ENCODE measurements at places on chromosomes 2 and 18.

GRCh38 chr2:209977386-209978239, 24.8 kb upstream of the RPE start:
- no peak for DNase-seq

DNA sequence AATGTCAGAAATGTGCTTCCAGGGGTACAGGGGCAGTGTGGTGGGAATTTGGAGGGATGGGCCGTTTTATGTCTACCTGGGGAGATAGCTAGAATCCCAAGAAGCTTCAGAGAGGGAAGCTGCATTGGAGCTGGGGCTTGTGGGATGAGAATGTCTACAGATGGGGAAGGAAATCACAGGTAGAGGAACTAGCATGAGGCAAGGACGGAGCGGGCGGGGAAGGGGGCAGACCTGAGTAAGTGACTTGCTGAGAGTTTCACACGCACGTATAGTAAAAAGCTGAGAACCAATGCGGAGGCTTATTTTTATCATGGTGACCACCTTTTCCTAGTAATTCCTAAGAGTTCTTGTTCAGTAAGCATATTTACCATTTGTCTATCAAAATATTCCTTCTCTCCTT, 6.3 kb downstream of the C2orf80 start:
- no peak for DNase-seq

DNA sequence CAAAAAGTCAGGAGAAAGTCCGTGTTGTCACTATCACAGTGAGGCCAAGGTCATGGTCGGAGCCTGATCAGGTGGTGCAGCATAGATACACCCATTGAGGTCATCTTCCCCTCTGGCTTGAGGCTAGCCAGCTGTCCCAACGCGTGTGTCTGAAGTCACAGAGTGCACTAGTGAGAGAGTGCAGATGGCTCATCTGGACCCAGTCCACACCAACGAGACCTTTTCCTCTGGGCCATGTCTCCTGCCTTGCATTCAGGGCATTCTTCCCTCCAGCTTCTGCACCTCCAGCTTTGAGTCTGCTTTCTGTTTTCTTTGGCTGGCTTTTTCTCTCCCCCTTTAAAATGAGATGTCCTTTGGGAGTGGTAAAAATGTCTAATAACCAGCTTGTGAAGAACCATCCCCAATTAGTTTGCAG, 146.9 kb downstream of the TDRD15 start:
- DNase-seq = no peak

GRCh38 chr2:133937669-133938068, 316.2 kb upstream of the MGAT5 start:
- no peak for DNase-seq

- no peak for DNase-seq
Measured at GRCh38 chr18:63271148-63271547, 48.4 kb downstream of the BCL2 start.

GRCh38 chr2:128405981-128406613, 87.4 kb upstream of the HS6ST1 start:
- DNase-seq = no peak

DNA sequence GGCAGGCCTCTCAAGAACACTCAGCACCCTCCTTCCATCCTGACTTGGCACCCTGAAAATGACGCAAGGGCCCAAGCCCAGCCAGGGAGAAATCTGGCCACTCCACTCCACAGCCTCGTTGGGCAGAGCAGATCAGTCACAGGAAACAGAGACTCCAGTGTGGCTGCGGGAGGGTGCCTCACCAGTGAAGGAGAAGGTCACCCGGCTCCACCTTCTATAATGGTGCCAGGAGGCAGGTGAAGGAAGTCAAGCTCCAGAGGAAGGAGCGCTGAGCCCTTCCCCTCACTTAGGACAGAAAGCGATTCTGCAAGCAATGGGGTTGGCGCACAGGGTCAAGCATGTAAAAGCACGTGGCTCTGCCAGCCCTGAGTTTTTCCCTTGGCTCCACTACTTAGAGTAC, 35.3 kb downstream of the CRACDL start:
- DNase-seq = no peak

DNA sequence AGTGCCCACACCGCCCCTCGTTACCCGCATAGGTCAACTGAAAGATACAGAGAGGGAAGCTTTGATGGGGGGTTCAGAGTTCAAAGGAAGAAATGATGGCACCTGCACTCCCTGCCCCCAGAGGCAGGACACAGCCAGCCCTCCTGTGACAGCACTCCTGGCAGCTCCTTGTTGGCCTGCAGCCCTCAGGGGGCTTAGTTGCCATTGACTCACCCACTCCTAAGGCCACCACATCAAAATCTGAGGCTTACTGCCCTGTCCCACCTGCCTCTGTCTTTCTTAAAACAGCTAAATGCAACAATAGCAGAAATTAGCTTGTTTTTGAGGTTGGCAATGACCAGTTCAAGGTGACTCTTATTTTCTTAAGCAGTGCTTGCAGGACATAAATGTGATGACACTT, 31.6 kb upstream of the SLC35F6 start:
- DNase-seq = no peak

GRCh38 chr2:1662606-1663180, 81.6 kb downstream of the PXDN start:
- DNase-seq = no peak

DNA sequence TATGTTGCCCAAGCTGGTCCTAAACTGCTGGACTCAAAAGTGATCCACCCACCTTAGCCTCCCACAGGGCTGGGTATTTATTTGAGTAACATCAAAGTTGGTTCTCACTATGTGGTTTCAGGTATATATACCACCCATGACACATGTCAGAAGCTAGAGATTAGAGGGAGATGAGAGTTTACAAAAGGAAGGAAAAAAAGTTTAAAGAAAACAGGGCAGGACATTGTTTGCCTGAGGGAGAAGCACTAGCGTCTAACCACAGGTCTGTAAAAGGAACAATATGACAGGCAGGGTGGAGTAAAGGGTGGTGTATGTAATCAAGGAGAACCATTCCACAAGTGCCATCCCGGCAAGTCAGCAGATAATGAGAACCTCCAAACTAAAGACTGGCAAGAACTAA, 8.5 kb downstream of the CEP76 start:
- DNase-seq = no peak

DNA sequence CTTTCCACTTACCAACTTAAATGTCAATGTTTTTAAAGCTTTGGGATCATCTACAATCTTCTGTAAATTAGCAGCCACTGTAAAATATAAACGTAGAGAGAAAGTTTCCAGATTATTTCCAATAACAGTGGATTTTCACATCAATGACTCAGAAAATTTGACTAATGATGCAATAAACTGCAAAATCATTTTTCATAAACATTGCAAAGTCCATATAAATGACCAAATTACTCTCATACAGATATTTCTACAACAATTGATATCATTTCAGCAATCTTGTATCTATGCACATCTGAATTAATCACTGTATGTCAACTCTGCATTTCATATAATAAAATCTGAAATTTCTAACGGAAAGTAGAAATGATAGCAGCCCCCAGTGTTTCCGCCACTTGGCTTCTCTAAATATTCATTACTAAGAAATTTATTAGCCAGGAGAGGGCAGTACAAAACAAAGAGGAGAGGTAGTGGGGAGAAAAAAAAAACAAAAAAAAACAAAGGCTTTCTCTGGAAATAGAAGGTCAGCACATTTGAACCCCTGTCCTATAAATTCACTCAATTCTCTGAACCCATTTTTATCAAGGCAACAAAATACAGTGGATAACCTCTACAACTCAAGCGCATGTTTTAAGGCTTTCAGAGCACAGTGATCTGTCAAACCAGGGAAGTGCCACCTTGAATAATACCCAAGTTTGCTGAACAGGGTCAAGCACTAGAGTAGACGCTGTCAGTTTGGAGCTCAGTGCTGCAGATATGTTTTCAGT, 282.6 kb downstream of the STK39 start:
- DNase-seq = no peak

- no peak for DNase-seq
Measured at GRCh38 chr2:76197842-76198448, 487.2 kb upstream of the GCFC2 start.

DNA sequence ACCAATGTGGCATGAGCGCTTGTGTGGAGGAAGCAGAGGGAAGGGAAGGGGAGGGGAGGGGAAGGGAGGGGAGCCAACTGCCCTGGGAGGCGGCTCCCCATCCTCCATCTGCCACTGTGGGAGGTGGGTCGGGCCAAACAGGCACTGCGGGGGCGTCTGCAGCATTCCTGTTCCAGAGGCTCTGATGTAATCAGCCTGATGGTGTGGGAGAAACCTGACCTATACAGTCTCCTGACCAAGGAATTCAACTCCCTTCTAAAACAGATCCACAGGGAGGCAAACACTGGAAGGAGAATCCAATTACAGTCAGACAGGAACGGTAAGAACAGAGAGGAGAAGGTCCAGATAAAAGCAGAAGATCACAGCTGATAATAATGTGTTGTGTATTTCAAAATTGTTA, 88.8 kb downstream of the CD8B2 start:
- DNase-seq = no peak

- DNase-seq = no peak
Measured at GRCh38 chr2:239195992-239196391, 204.8 kb downstream of the HDAC4 start.

DNA sequence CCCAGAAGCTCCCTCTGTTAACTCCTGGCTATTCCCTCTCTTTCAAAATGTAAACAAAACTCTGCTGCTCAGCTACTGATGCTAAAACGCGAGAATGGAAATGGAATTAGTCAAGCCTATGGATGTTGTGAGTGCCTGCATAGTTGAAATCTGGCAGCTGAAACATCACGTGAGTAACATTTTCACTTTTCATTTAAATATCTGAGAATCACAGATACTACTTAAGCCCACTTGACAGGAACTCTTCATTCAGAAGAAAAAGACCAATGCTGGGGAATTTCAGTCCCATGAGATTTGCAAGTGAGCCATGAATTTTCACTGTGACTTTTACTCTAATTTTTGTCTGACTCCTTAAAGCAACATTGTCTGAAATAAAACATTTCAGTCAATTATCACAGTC, 215.3 kb upstream of the SESTD1 start:
- no peak for DNase-seq

GRCh38 chr2:85954590-85955458, 66.0 kb upstream of the ST3GAL5 start:
- no peak for DNase-seq

DNA sequence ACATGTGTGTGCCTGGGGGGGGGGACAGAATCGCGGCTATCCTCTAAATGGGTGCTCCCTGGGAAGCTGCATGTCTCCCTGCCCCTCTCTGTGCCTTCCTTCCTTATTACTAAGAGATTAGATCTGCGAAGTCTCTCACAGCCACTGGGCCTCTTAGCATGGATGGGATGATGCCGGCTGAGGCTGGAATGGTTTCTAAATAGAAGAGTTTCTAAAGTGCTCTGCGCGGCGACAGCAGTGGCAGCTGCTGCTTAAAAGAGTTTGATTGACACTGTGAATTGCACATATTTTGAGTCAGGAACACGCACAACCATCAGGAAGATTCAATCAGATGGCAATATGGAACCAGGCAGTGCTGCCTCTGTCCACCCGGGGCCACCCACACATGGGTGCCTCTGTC, 163.8 kb downstream of the CLIP4 start:
- DNase-seq = no peak

Measured in stimulated activated CD8-positive, alpha-beta memory T cell treated with anti-CD3 and anti-CD28 coated beads, Interleukin-15, amount 100 ng/mL, for 24 hours (primary cell).